ENCODE measurements at places on chromosomes 13 and 19. TPM values are rescaled to one million over a fixed set of nuclear protein-coding genes. Genes with fewer than 3 reads are reported as not detected.

GRCh38 chr19:29105629-29106292, 107.2 kb downstream of the UQCRFS1 start:
- no peak for DNase-seq

The CCNA1 gene
- 1.8 TPM for total RNA-seq

DNA sequence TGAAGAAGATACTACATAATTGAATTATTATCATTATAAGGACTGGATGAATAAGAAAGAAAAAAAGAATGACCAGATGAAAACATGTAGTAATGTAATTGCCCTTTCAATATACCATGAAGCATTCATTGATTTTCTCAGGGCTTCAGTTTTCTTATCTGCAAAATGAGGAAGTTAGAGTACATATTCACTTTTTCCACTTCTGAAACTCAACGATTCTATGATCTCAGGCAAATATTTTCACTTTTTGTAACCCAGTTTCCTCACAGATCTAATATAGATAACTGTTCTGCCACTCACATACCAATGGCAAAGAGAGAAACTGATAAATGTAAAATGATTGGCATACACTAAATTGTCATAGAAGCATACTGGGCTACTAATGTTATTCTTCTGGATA, 856.6 kb upstream of the KLHL1 start:
- no peak for DNase-seq

The ZNF610 gene
- total RNA-seq: not detected

DNA sequence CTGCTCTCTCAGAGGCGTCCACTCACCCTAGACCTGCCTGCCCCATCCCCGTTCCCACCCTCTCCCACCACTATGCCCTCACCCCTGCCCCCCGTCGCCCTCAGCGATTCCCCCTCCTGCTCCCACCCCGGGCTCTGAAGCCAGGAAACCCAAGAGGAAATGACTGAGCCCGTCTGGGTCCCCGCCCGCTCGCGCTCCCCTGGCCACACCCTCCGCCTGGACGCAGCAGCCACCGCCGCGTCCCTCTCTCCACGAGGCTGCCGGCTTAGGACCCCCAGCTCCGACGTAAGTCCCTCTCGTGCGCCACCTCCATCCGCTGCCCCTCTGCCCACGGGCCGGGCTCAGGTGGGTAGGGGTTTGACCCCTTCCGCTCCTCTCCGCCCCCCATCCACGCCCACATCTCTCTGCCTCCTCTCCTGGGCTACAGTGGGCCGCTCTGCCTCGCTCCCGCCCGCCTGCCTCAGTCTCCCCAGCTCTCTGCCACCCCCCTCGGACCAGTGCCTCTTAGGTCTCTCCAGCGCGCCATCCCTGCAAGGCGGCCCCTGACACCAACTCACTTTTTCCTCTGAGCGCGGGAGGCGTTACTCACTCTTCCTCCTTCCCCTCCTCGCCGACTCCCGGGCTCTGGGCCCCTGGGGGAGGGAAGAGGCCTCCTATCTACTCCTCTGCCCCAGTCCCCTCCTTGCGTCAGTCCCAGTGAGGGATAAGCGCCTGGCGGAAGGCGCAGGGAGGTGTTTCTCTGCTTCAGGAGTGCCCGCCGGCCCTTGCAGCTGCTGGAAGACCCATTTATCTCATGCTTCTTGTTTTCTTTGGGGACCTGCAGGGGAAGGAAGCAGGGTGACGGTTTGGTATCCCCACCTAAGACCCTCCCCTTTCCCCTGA, at the start of gene FXYD5:
FXYD5 (plus strand) TSS at position 211 of the 882 bp plus-strand sequence. CDS start 816 bp downstream, outside the sequence.
- DNase-seq: peak; percentile 87

DNA sequence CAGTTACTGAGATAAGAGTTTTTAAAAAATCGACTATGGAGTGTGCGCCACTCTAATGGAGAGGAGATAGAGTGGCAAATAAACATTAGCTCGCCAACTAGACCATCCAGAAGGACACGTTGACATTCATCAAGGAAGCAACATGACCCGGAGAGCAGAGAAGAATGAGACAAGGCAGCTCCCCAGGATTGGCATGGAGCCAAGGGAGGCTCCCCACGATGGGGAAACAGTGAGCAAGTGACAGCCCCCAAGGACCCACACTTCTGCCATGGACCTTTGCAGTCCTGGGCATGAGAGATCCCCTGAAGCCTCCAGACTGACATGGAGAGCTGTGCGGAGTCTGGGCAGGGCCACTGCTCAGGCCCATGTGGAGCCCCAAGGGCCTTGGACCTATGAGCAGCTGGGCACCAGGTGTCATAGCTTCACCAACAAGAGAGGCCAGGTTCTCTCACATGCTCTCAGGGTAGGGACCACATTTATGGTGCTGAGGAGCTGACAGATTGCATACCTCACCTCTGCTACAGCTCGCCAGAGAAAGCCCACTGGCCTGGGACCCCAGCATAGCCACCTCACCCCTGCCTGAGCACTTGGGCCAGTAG, 6.7 kb downstream of the SIGLEC6 start:
- no peak for DNase-seq

DNA sequence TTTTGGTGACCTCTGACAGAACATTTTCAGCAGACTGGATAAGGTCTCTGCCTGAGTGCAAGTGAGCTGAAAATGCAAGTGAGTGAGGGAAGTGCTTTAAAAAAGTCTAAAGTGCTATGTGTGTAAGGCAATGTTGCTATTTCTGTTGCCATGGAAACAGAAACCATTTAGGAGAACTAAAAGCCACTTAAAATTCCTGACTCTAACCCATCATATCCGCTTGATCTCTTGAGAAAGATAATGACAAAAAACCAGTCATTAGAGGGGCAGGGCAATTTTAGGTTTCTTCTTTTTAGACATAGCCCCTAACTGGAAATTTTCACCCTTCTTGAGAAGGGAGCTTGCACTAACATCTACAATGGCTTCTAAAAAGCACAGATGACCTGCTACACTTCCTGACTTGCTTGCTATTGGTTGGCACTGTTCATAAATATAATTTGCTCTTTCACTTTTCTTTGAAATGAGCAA, at the start of gene CYSLTR2:
CYSLTR2 (plus strand) TSS at position 458 of the 468 bp plus-strand sequence. CDS start 52,889 bp downstream, outside the sequence.
- DNase-seq: no peak

DNA sequence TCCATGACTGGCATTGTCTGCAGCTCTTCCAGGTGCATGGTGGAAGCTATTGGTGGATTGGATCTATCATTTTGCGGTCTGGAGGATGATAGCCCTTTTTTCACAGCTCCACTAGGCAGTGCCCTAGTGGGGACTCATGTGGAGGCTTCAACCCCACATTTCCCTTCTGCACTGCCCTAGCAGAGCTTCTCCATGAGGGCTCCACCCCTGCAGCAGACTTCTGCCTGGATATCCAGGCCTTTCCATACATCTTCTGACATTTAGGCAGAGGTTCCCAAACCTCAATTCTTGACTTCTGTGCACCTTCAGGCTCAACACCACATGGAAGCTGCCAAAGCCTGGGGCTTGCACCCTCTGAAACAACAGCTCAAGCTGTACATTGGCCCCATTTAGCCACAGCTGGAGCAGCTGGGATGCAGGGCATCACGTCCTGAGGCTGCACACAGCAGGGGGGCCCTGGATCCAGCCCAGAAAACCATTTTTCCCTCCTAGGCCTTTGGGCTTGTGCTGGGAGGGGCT, 800.2 kb upstream of the MIR17HG start:
- no peak for DNase-seq

DNA sequence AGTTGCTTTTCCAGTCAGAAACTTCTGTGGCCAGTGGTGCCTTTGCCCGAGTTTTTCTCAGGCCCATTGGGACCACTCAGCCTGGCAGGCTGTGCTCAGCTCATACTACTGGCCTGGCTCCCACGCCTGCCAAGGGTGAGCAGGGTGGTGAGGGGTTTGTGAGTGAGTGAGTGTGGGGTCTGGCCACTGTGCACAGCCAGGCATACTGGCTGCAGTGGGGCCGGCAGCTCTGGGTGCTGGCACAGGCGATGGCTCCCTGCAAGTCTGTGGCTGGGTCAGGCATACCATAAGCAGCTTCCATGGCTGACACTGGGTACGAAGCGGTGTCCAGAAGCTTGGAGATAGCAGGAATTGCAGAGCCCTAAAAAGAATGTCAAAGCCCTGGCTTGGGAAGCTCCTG, 161.0 kb downstream of the SLITRK6 start:
- DNase-seq: no peak

GRCh38 chr13:46554951-46555350, 2.0 kb downstream of the LRCH1 start:
- peak; percentile 52 for DNase-seq

DNA sequence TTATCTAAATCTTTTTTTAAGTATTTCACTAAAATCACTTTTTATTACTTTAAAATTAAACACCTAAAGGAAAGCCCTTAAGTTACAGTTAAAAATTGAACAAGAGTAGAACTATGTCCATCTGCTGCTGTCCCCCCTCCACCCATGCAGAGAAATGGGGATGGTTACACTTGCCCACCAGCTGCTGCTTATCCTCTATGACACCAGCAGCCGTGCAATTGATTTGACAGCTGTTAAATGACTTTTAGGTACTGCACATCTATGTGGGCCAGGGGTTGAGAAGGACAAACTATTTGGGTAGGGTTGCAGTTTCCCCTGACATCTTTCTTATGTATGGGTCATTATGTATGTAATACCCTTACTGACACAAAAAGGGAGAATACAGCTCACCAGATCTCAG, 77.2 kb downstream of the TBC1D4 start:
- no peak for DNase-seq

The ZNF823 gene
- 9.1 TPM for total RNA-seq

DNA sequence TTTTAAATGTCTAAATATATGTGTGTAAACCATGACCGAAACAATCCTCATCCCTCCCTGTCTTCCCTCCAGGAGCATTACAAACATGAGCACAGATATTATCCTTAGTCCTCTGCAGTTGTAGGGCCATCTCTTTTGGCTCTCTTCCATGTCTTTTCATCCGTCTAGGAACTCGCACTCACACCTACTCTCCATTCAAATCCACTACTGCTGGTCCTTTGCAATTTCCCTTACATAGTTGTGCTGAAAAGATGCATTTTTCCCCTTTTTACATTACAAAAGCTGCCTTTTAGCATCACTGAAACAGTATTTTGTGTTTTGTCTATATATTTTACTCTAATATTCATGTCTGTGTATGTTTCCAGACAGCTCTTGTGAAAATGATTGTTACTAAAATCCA, 237.8 kb downstream of the DACH1 start:
- DNase-seq: no peak

- no peak for DNase-seq
Measured at GRCh38 chr13:39282400-39282972, 244.2 kb downstream of the NHLRC3 start.

DNA sequence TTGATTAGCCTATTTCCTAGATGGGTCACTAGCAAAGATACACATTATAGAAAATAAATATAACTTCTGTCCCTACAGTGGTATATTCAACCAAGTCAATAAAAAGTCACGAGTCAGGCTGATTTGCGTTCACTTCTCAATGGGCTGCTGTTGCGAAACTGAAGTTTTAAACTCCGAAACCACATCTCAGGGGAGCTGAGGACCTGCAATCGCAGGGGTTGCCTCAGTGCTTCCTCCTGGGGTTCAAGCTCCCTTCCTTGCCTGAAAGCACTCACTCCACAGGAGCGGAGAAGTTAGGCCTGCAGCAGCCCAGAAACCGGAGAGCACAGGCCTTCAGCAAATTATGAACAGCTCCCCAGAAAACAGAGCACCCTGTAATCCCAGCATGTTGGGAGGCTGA, 39.6 kb downstream of the RAB20 start:
- DNase-seq: no peak

DNA sequence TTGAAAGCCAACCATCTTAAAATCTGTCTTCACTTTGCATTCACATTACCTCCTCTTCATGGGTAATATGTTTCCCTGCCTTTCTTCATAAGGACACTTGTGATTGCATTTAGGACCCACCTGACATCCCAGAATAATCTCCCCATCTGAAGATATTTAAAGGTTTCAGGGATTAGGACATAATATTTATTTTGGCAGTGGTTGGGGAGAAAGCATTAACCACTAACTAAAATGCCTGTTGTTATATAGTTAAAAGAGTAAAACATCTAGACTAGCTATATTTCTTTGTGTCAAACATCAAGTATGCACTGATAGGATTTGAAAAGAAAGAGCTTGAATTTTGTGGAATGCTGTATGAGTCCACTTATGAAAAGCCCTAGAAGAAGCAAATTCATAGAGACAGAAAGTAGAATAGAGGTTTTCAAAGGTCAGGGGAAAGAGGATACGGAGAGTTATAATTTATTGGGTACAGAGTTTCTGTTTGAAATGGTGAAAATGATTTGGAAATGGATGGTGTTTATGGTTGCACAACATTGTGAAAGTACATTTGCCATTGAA, 457.7 kb upstream of the SPRY2 start:
- DNase-seq: no peak

DNA sequence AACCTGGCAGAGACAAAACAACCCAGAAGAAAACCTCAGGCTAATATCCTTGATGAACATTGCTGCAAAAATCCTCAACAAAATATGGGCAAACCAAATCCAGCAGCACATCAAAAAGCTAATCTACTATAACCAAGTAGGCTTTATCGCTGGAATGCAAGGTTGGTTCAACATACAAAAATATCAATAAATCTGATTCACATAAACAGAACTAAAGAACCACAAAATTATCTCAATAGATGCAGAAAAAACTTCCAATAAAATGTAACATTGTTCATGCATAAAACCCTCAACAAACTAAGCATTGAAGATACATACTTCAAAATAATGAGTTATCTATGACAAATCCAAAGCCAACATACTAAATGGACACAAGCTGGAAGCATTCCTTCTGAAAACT, 8.8 kb downstream of the ZNF724 start:
- no peak for DNase-seq

GRCh38 chr19:1222394-1222793, 15.4 kb downstream of the CBARP start:
- DNase-seq: no peak

- no peak for DNase-seq
Measured at GRCh38 chr19:9381361-9381785, 18.6 kb downstream of the ZNF177 start.

DNA sequence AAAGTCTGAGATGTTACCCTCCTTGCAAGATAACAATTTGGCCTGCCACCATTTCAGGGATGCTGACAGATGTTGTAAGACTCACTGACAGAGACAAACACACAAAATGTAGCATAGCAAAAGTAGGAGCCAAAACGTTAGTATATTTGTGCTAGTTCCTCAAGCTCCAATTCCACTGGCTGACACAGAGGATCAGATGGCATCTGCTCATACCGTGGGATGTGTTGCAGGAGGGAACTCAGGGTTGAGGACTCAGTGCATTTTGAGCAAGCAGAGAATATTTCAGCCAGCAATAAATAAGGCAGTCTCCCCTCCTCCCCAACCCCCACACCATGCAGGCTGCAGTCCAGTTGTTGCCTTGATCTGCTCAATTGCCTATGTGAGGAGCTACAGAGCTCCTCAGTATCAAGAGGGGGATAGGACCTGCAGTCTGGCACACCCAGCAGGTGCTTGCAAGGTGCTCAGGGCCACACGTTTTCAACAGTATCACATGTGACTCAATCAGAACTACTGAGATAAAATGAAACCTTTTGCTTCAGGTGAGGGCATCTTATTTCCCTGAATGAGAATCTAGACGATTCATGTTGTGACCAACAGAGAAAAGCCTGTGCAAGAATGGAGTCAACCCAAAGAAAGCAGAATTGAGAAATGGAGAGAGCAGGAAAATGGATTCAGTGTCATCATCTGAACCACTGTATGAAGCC, 23.6 kb upstream of the LRCH1 start:
- no peak for DNase-seq

- peak; percentile 42 for DNase-seq
Measured at GRCh38 chr13:76991432-76991795, 467 bp upstream of the CLN5 start.

GRCh38 chr19:43695985-43696704, 19.7 kb upstream of the IRGC start:
- no peak for DNase-seq
